ENCODE measurements at places on chromosomes 12 and 14. TPM values are rescaled to one million over a fixed set of nuclear protein-coding genes. Genes with fewer than 3 reads are reported as not detected.
A peak's percentile ranks its signal among the peaks of the same experiment; 100 is the strongest.

- no peak overlapping the region for H3K27ac ChIP-seq
- peaks cover 29% of the 10 kb centered on the region for H3K36me3 ChIP-seq
- H3K4me3 ChIP-seq = no peak overlapping the region
- no peaks in the 10 kb centered on the region for H3K4me1 ChIP-seq
- no peak for DNase-seq
These were observed 46.1 kb downstream of the UBE3B start for GRCh38 chr12:109523504-109523903.

- H3K4me3 ChIP-seq = peak overlapping the region; percentile 80
- DNase-seq = peak; percentile 15
- no peaks in the 10 kb centered on the region for H3K27me3 ChIP-seq
- no peaks in the 10 kb centered on the region for H3K4me1 ChIP-seq
These were observed 1.9 kb downstream of the TGFB3 start for GRCh38 chr14:75979648-75980565.

DNA sequence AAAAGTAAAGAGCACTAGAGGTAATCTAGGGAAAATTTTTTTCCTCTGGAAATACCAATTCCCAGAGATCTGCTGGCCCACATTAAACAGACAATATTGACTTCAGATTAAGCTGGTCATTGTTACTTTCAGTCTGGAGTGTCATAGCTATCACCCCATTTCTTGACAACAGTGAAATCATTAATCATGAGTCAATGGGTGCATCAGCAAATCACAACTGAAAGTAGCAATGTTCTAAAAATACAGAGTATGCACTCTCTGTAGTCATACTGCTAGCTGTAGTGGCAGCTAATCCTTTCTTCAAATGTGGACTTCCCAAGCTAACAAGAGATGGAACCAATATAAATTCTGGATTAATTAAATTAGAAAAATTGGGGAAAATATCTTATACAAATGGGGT lies 129.9 kb downstream of the CPNE8 start:
- no peak overlapping the region for H3K27ac ChIP-seq
- no peaks in the 10 kb centered on the region for H3K36me3 ChIP-seq
- peaks cover 4% of the 10 kb centered on the region for H3K4me1 ChIP-seq
- no peak for DNase-seq
- no peaks in the 10 kb centered on the region for H3K27me3 ChIP-seq
- H3K4me3 ChIP-seq = no peak overlapping the region

Gene SYNDIG1L
- not detected for total RNA-seq

Gene TAMALIN
- total RNA-seq = 54.0 TPM

Gene AQP2
- total RNA-seq = not detected
